ENCODE measurements at places on chromosomes 6 and 20.

- H3K36me3 ChIP-seq: no peaks in the 10 kb centered on the region
- H3K27ac ChIP-seq: no peak overlapping the region
- DNase-seq: peak; percentile 21
Observed at GRCh38 chr6:137036566-137037300, 8.0 kb downstream of the IL20RA start.

DNA sequence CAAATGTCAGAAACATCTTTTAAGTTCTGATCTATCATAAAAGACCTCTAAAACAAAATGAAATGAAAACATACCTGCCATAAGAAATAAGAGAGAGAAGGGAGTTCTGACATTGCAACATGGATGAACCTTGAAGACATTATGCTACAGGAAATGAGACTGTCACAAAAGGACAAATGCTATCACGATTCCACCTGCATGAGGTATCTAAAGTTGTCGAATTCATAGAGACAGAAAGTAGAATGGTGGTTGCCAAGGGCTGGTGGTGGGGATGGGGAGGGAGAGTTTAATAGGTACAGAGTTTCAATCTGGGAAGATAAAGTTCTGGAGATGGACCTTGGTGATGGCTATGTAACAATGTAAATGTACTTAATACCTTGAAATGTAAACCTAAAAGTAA lies 3.3 kb downstream of the EZR start:
- peak overlapping the region; percentile 100 for H3K27ac ChIP-seq
- H3K27me3 ChIP-seq: no peaks in the 10 kb centered on the region
- H3K4me1 ChIP-seq: peaks cover 63% of the 10 kb centered on the region

- no peaks in the 10 kb centered on the region for H3K36me3 ChIP-seq
- DNase-seq: no peak
- no peak overlapping the region for H3K4me3 ChIP-seq
- H3K4me1 ChIP-seq: no peaks in the 10 kb centered on the region
Observed at GRCh38 chr6:147053311-147053921, 150.8 kb upstream of the STXBP5 start.

GRCh38 chr6:46058951-46059350 lies 43.3 kb upstream of the CLIC5 start:
- no peaks in the 10 kb centered on the region for H3K27me3 ChIP-seq
- H3K36me3 ChIP-seq: no peaks in the 10 kb centered on the region
- no peak overlapping the region for H3K27ac ChIP-seq
- no peak for DNase-seq

DNA sequence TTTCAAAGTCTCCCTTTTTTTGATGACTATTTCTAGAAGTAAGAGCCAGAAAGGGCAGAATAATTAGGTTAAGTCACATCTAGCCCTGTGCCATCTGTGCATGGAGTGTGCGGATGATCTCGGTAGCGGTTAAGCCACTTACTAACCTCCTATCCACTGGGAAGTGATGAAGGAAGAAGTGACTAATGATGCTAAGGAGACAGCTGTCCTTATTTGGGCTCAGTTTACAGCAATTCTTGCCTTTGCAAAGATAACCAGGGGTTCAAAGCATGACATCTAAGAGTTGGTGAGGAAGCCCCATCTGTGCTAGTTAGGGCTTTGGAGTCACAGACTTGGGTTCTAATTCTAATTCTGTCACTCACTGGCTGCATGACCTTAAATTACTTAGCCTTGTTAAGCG lies 62.4 kb upstream of the RREB1 start:
- no peak overlapping the region for H3K4me3 ChIP-seq
- no peak for DNase-seq
- H3K4me1 ChIP-seq: peaks cover 29% of the 10 kb centered on the region
- H3K27ac ChIP-seq: no peak overlapping the region
- no peaks in the 10 kb centered on the region for H3K27me3 ChIP-seq

DNA sequence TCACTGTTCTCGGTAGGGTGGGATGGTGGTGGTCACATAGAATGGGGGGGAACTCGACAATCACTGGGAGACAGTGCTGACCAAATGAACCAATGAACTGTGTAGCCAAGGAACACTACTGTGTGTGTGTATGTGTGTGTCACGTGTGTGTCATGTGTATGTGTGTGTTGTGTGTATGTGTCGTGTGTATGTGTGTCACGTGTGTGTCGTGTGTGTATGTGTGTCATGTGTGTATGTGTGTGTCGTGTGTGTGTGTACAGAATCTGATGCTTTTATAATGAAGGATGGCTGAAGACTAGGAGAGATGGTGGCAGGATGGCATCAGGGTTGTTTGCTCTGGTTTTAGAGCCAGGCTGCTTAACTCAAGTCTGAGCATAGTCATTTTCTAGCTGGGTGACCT lies 99.1 kb upstream of the DUSP22 start:
- H3K4me3 ChIP-seq: no peak overlapping the region
- DNase-seq: no peak
- H3K36me3 ChIP-seq: no peaks in the 10 kb centered on the region
- H3K27me3 ChIP-seq: no peaks in the 10 kb centered on the region

DNA sequence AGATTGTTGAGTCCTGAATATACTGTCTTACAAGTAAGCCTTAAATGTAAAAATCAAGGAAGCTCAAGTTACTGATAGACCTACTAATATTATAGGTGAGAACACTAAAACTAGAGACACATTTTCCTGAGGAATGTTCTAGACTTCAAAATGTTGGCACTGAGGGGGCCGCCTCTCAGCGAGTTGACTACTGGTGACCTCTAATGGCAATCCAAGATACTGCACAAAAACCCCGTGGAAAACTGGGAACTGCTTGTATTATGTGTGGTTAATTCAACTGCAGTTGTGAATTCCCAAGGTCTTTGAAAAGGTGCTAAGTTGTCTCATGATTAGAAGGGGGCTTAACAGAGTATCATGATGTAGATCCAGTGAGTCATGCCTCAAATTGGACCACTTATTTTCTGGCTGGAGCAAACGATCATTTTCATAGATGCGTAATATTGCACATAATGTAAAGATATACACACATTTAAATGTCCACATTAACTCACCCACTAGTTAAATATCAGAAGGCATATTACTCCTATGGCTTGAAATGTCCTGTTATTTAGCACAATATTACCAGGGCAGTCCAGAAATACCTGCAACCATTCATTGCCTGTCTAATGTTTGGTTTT lies 336.2 kb downstream of the FOXA2 start:
- DNase-seq: peak; percentile 16
- H3K27ac ChIP-seq: no peak overlapping the region
- no peaks in the 10 kb centered on the region for H3K36me3 ChIP-seq
- H3K4me1 ChIP-seq: no peaks in the 10 kb centered on the region
- H3K4me3 ChIP-seq: no peak overlapping the region

DNA sequence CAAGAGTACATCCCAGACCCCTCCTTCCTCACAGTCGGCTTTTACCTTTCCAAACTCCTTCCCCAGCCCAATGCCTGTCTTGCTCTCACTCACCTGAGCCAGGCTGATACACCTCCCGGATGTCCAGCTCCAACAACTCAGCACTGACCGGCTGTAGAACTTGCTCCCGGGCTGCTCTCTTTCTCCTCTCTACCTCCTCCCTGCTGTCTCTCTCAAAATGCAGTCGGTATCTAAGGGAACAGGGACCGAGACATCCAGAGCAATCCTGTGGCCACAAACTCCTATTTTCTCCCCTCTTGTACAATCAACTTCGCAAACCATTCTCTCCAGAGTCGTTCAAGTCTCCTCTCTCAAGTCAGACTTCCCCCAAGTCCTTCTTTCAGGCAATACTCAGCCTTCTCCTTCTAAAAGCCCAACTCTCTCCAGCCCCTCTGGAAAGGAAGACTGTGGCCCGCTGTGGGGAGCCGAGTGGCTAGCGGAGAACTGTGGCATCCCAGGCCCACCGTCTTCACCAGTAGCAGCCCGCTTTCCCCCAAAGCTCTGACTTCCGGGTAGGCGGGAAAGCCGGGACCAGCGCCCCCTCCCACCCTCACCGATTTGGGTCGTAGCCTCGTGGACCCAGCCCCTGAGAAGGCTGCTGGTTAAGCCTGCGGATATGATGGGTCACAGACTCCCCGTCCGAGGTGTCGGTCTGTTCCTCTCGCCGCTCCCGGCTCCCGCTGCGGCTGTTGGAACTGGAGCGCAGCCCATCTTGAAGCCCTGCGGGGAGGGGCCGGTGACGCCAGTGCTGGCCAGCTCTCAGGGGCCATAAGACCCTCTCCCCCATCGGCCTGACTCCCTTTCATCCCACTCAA lies 1.1 kb downstream of the GNL1 start:
- H3K36me3 ChIP-seq: no peaks in the 10 kb centered on the region
- H3K4me3 ChIP-seq: peak overlapping the region; percentile 64
- H3K27me3 ChIP-seq: no peaks in the 10 kb centered on the region
- peak; percentile 56 for DNase-seq
- H3K27ac ChIP-seq: peak overlapping the region; percentile 85
- peaks cover 27% of the 10 kb centered on the region for H3K4me1 ChIP-seq

GRCh38 chr6:16712931-16713484 lies 48.3 kb downstream of the ATXN1 start:
- no peak overlapping the region for H3K4me3 ChIP-seq
- no peaks in the 10 kb centered on the region for H3K36me3 ChIP-seq
- no peak for DNase-seq
- no peaks in the 10 kb centered on the region for H3K27me3 ChIP-seq

- H3K27ac ChIP-seq: no peak overlapping the region
- no peak overlapping the region for H3K4me3 ChIP-seq
- H3K4me1 ChIP-seq: no peaks in the 10 kb centered on the region
- no peaks in the 10 kb centered on the region for H3K27me3 ChIP-seq
- no peak for DNase-seq
Observed at GRCh38 chr6:131524695-131525336, 48.2 kb upstream of the ARG1 start.

DNA sequence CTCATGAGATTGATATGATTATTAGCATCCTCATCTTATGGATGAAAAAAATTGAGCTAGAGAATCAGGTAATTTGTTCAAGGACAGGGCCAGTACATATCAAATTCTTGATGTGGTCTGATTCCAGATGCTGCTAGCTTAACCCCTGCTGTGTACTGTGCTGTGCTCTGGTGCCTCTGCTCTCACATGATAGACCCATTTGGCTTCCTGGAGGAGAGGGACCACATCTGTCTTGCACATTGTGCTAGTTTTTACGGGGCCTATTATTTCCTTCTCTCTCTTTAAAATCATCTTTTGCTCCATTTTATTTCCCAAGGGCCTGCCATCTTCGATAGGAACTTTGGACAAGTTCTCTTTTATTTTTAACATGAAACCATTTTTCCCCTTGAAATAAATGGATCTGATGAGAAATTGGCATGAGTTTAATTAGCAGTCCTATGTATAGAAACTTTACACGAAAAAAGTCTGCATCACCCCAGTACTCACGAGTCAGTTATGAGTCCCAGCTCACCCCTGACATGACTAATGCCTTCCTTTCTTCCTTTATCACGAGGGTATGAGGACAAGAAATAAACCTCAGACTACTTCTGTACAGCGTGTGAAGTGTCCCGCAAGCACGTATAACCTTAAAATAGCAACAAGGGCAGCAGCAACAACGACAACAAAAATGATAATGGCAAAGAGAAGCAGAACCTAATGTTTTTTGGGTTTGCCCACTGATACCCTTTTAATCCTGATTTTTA lies 26.5 kb downstream of the CD109 start:
- H3K27ac ChIP-seq: no peak overlapping the region
- no peaks in the 10 kb centered on the region for H3K36me3 ChIP-seq
- H3K4me3 ChIP-seq: no peak overlapping the region
- no peaks in the 10 kb centered on the region for H3K4me1 ChIP-seq
- no peak for DNase-seq

All from body of pancreas (tissue), 4 donors.